ENCODE measurements at places on chromosomes 4 and X.

DNA sequence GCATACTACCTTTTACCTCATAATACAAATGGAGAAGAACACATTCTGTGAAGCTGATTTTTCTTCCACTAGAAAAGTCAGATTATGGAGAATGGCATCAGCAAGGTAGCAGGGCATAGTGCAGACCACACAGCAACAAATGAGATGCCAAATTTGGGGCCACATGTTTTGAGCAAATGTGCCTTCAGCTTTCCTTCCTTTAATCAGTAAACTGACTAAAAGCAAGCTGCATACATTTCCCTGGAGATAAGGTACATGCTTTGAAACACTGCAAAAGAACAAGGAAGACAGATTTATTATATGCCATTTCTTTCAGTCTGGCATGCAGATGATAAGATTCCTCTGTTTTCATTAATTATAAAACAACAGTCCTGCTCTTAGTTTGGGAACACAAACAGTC lies 67.1 kb upstream of the GUCY1A1 start:
- DNase-seq: no peak

DNA sequence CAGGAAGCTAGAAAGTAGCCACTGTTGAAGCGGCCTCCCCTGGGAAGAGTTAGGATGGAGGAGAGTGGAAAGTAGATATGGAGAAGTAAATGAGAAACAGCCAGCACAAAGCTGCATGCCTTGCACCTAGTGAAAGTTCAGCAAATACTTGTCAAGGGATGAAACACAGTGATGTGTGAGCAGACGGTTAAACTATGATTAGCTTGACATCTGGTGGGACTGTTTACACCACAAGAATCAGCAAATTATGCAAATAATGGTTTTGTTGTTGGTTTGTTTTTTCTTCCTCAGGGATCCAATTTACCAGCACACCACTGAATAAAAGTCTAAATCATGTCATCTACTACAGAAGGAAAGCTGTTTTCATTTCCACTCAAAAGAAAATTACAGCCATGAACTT lies 87.1 kb downstream of the CORIN start:
- no peak for DNase-seq

DNA sequence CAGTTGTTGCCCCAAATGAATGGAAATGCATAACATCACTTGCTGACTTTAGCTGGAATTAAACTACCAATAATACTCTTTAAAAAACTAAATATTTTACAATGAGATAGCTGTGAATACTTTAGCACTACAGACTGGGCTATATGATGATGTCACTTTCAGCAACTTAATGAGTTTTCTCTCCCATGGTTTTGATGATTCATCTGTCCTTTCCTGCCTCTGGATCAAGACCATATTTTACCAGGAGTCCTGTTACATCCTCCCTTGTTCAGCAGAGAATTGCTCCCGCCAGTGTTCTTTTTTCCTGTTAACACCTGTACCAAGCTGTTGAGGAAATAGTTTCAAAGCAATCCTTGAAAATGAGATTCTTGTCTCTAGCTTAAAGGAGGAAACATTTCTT lies 543.0 kb downstream of the SPRY1 start:
- no peak for DNase-seq

GRCh38 chrX:138872537-138872936 lies 161.0 kb upstream of the FGF13 start:
- DNase-seq: no peak

DNA sequence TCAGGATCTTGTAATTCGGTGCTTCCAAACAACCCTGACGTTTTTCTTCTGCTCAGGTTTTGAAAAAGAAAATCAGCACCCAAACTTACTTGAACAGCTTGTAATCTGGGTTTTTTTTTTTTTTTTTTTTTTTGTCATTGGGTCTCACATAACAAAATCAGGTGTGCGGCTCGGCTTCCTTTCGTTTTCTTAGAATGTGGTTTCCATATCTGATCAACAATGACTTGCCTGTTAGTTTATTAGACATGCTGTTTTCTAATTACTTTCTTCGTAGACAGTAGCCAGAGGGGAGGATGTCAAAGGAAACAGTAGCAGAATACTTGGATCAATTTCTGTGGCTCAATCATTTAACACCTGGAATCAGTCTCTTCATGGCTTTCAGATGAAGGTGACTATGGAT lies 890 bp upstream of the FREM3 start:
- no peak for DNase-seq

DNA sequence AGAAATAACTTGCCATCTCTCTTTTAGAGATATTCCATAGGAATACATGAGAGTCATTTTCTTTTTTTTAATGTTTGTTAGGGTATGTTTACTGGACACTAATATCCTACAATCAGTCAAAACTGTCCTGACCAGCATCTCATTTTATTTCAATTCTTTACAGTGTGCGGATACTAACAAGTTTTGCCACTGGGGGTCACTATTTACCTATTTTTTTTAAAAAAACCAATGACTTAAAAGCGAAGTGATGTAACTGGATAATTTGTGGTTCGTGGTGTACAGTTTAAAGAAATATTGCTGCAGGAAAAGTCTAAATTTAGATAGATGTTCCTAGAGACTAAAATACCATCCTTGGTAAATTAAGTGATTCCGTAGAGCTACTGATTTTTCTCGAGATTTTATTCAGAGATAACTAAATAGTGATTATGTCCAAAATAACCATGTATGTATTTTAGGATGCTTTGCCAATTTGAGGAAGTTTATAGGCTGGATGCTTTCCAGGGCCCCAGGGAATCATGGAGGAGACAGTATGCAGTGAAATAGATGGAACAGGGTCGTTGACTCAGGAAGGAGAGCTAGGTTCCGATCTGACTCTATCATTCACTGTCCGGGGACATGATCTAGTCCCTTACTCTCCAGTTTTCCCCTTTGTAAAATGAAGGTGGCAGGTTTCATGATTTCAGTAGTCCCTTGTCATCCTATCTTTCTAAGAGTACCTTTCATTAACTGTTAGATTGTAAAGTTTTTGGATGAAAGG lies 34.0 kb upstream of the GNPDA2 start:
- DNase-seq: no peak

- no peak for DNase-seq
Measured at GRCh38 chrX:130012683-130013082, 30.2 kb downstream of the BCORL1 start.

DNA sequence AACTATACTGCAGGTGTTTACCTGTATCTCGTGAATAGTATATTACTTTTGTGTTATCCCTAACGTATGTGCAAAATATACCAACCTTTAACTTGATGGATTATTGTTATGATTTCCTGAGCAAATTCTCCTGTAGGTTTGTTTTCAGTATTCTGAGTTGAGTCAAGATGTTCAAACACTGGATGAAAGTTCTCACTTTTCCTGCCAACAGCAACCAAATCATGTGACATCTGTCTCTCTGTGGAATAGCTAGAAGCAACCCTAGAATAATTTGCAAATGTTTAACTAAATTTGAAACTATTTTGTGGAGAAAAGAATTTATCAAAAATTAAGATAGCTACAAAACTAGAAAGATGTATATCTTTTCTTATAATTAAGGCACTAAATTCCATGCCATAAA lies 35.6 kb downstream of the BCLAF3 start:
- no peak for DNase-seq

DNA sequence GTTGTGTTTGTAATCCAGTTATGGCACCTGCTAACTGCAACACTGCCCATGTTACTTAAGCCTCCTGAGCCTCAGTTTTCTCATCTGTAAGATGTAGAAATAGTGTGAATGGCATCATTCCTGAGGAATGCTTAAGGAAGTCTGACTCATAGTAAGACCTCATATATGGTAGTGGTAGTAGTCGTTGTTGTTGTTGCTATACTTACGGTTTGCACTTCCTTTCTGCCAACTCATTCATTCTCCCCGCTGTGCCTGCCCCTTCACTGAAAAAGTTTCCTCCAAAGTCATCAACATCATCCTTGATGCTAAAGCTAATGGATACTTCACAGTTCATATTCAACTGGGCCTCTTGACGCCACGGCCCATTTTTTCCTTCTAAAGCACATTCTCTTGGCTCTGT lies 54.2 kb upstream of the SPANXN3 start:
- DNase-seq: no peak

DNA sequence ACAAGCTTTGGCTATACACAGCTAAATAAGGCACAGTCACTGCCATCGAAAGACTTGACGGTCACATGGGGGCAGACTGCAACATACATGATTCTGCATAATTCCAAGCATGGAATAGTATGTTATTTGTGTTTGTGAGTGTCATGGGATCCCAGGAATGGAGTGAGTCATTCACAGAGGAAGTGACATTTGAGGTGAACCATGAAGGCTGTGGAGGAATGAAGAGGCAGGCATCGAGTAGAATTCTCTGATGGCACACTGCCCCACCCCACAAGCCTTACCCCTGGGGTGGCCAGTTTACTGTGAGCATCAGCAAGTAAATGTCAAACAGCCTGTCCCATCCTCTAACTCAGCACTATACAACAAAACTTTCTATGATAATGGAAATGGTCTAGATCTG lies 619.7 kb downstream of the MID1IP1 start:
- DNase-seq: no peak

DNA sequence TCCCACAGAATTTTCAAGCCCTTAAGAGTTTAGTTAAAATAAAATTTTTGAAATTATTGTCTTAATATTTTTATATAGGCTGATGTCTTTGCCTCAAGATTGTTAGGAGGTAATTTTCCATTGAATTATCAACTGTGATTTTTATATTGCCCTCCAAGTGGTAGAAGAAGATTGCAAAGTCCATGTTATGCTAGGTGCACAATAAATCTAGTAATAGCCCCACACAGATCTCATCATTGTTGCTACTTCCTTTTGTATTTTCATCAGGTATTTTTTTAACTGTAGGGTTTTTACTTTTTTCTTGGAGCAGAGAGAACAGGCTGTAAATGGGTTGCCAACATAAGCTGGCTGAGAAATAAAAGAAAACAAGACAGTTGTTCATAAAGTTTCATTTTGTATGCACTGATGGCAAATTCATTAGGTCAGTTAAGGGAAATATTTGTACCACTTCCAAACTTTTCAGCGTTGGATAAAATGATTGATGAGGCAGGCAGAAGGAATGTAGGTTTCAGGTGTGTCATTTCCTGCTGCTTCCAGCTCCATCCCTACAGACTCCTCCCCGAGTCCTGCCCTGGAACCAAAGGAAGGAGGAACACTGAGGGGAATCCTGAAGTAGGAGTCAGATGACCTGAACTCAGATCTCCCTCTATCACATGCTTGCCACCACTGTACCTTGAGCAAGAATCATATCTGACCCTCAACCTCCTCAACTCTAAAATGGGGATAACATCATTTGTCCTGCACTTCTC lies 105.5 kb downstream of the PRRG1 start:
- DNase-seq: no peak

GRCh38 chr4:103996637-103997036 lies 276.9 kb upstream of the TACR3 start:
- DNase-seq: no peak

Measured in AG09319 (cell line).